ENCODE measurements at places on chromosomes 2 and 18.

DNA sequence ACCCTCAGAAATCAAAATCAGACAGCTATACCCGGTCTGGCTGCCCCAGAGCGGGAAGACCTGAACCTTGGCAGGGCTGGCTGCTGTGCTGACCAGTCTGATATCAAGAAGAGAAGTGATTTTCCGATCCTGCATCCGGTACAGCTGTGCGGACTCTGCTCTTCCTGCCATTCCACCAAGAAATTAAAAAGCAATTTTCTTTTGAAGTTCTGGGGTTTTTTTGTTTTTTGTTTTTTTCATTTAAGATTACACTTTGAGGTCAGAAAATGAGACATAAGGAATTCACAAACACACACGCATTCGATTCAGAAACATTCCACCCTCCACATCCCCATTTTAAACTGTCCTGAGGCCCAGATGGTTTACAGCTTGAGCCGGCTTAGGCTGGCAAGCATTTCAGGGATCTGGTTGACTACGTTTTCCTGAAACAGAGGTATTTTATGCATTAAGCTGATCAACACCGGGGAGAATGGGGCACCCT is 156.5 kb downstream of the COL6A3 start:
- DNase-seq, result peak; percentile 85

DNA sequence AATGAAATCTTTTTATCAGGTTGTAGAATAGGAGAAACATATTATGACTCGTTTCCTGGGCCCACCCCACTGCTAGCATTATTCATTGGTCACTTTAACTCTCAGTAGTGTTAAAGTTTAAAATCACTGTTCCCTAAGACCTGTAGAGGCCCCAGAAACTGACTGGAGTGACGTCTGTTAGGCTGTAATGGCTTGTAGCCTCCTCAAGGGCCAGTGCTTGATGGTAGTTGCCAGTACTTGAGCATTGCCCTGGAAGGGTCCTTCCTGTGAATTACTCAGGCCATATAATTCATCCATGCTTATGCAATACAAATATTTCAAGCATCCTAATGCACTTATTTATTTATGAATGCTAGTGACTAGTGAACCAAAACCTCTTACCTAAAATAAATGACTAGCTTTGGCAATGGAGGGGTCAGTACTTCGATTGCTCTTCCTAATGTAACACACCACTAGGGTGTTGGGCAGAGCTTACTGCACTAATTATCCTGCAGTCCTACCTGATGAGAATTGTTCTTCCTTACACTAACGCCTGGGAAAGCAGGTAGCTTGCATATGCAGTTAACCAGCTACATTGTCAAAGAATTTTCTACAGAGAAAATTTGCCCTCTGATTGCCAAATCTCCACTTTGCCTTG is 31.2 kb downstream of the ARHGAP25 start:
- no peak for DNase-seq

DNA sequence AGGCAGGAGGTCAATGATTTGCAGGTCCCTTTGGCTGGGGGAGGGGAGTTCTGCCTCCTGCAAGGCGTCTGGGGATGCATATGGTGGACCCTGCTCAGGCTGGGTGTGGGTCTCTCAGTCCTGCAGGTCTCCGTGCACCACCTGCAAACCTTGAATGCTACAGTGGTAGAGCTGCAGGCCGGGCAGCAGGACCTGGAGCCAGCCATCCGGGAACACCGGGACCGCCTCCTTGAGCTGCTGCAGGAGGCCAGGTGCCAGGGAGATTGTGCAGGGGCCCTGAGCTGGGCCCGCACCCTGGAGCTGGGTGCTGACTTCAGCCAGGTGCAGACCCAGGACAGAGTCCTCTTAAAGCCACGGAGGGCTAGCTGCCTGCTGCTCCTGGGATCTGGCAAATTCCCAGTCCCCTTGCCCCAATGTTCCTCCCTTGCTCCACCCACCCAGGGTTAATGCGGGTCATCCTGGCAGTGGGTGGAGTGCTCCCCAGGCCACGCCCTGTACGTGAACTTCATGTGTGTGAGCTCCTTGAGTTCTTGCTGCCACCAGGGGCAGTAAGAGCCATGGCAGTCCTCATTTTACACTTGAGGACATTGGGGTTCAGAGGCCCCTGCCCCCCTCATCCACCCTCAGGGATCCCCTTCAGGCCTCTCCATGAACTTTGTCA is 3.1 kb downstream of the PROM2 start:
- DNase-seq, result no peak

GRCh38 chr2:64950226-64951160 is 38.7 kb upstream of the SLC1A4 start:
- DNase-seq, result no peak

GRCh38 chr2:68386365-68386764 is 21.3 kb downstream of the PLEK start:
- no peak for DNase-seq

DNA sequence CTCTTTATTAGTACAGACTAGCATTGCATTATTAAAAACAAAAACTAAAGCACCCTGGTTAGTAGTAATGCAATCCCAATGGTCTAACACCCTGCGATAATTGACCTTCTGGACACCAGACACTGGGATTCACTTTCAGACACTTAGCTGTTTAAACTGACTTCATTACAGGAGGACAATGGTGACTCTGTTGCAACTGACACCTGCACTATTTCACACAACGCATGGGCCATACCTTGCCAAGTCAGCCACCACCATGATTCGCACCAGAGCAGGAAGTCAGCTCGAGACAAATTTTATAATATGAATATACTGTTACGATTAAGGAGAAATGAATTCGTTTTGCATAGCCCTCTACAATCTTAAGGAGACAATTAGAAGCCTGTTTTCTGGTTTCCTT is 150.7 kb downstream of the MEIS1 start:
- no peak for DNase-seq

DNA sequence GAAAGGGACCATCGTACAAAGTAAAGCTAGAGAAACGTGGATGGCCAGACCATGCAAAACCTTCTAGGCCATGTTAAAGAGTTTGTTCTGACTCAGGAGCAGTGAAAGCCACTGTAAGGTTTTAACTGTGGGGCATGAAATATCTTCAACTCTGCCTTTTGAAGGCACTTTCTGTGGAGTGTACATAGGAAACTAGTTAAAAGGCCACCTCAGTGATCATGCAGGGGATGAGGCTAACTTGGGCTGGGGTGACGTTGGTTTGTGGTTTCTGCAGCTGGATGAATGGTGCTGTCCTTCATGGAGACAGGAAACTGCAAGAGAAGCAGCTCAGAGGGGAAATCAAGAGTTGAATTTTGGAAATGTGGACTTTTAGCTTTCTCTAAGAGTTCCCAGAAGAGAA is 190.7 kb downstream of the CDCA7 start:
- DNase-seq, result peak; percentile 80

- DNase-seq, result no peak
Observed at GRCh38 chr2:185618625-185619024, 120.0 kb upstream of the FSIP2 start.

- peak; percentile 42 for DNase-seq
Observed at GRCh38 chr2:99481941-99482340, 7.9 kb downstream of the REV1 start.

GRCh38 chr2:40752796-40753195 is 300.9 kb upstream of the SLC8A1 start:
- DNase-seq, result no peak

- DNase-seq, result no peak
Observed at GRCh38 chr2:20016346-20016745, 3.9 kb upstream of the MATN3 start.

DNA sequence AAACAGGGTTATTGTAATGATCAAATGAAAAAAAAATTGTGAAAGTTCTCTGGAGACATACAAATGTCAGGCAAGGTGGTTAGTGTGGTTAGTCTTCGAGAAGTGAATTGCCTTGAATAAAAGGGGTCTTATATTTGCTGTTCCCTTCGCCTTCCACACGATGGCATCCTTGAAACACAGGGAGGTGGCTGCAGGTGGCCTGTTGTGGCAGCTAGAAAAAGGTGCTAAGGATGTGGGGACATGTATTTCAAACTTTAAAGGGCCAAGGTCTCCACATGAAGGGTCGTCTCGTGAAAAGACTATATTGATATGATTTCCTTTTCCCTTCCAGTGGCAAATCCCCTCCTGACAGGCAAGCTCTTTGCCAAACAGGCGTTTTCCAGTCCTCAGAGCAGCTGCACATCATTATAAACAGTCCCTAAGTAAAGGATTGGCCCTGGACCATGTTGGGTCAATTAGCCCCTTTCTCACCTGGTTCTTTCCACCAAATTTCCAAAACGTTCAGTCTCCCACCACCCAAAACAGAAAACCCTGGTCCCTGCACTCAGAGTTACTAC is 68.5 kb downstream of the COPS8 start:
- DNase-seq, result peak; percentile 78

- DNase-seq, result peak; percentile 49
Observed at GRCh38 chr2:209532321-209532720, 108.5 kb downstream of the MAP2 start.

GRCh38 chr2:236824836-236825235 is 255.2 kb downstream of the ACKR3 start:
- no peak for DNase-seq

DNA sequence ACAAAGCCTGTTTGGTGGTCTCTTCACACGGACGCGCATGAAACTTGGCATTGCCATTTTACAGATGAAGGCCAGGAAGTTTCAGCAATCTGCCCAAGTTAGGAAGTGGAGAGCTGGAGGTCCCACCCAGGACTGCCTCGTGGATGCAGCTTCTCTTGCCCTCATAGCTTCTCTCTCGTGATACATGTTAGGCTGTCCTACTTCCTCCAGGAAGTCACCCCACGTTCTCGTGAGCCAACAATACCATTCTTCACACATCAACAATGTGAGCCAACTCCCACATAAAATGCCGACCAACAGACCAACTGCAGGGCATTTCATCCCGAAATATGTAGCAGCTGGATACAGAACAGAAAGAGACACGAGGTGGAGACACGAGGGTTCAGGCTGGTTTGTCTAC is 85.3 kb downstream of the MREG start:
- DNase-seq, result no peak

DNA sequence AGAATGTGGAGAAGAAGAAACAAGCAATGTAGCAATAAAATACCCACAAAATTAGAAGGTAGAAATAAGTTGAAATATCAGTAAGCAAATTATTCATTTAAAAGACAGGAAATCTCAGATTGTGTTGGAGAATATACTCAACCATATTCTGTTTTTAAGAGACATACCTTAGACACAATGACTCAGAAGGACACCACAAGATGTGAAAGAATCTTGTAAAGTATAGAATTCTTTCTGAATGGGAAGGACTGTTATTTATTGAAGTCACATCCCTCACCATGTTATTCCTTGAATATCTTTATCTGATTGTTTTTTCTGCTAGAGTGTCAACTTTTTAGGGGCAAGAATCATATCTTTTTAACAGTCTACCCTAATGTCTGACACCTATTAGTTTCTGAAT is 50.4 kb downstream of the CTAGE1 start:
- no peak for DNase-seq

DNA sequence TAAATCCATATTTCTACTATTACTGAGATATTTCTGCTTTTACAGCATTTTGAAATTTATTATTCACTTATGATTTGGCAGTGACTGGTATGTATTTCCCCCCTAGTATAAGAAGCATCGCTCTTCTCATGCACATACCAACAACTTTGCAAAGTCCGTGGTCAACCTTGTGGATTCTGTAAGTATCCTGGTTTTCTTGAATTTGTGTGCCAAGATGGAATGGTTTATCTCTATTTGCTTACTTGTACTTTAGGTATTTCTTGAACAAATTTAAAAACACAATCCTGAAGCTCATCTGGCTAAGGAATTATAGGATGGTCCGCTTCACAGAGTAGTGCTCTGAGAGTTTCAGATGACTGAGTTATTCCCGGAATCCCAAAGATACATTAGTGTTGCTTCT is 85.0 kb upstream of the FAM237A start:
- no peak for DNase-seq

GRCh38 chr2:53715568-53715967 is 52.0 kb upstream of the CHAC2 start:
- DNase-seq, result peak; percentile 18

GRCh38 chr2:30691948-30692828 is 115.1 kb downstream of the CAPN13 start:
- DNase-seq, result no peak

GRCh38 chr2:231926761-231927565 is 767 bp upstream of the NPPC start:
- peak; percentile 61 for DNase-seq

- DNase-seq, result peak; percentile 66
Observed at GRCh38 chr2:131016826-131017741, 76.2 kb downstream of the FAM168B start.

DNA sequence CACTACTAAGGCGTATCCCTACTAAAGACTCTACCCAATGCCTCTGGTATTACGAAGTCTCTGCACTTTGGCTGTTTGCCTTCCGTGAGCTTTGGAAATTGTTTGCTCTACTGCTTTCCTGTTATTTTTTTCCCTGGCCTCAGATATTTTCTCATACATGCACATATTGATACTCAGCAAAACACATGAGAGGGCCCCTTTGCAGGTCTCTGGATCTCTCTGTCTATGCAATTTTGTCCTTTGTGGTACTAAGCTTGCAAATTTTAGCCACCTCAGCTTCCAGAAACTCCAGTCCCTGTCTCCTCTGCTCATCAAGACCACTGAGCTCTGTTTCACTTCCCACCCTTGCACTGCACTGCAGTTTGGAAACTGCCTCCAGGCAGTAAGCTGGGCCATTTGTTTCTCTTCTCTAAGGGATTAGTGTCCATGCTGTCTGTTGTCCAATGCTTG is 46.6 kb downstream of the TAF1B start:
- peak; percentile 27 for DNase-seq

DNA sequence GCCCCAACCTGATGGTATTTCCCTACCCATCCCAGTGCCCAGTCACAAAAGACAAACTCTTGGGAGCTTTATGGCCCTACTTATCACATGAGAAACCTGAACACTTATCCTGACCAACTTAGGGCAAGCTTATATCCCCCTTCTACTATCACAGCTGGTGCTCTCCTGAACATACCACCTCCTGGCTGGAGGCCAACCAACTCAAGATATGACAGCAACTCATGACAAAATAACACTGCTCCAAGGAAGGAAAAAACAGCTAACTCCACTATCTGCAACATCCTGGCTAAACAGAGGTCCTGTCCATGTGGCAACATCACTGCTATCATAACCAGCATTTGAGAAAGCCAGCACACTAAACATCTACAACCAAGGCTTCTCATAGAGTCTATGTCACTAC is 20.9 kb upstream of the CLASP1 start:
- DNase-seq, result no peak

- no peak for DNase-seq
Observed at GRCh38 chr2:65550246-65550645, 117.8 kb upstream of the SPRED2 start.

GRCh38 chr2:126978333-126978732 is 79.6 kb downstream of the TEX51 start:
- DNase-seq, result no peak

DNA sequence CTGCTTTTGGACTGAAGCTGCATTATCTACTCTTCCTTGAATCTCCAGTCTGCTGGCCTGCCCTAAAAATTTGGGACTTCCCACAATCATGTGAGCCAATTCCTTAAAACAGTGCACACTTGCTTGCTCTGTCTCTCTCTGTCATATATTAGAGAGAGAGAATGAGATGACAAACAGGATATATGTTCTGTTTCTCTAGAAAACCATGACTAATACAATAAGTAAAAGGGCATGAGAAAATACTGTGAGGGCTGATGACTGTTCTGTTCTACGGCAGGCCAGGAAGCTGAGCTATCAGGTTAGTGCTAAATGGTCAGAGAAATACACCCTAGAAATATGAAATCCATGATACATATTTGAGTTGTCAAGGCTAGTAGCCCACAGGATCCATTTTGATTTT is 1896.8 kb upstream of the CELF4 start:
- DNase-seq, result no peak

- no peak for DNase-seq
Observed at GRCh38 chr2:149617476-149617875, 29.9 kb upstream of the MMADHC start.

Data from muscle of leg (tissue), 16 donors.